Right lobe of liver (tissue), 6 donors: ENCODE measurements at places on chromosomes 12 and 14. TPM values are rescaled to one million over a fixed set of nuclear protein-coding genes. Genes with fewer than 3 reads are reported as not detected.

Gene TAS2R42
- not detected for total RNA-seq

Gene EIF2S3B
- 1.4 TPM for total RNA-seq

Gene MANSC4
- not detected for total RNA-seq

DNA sequence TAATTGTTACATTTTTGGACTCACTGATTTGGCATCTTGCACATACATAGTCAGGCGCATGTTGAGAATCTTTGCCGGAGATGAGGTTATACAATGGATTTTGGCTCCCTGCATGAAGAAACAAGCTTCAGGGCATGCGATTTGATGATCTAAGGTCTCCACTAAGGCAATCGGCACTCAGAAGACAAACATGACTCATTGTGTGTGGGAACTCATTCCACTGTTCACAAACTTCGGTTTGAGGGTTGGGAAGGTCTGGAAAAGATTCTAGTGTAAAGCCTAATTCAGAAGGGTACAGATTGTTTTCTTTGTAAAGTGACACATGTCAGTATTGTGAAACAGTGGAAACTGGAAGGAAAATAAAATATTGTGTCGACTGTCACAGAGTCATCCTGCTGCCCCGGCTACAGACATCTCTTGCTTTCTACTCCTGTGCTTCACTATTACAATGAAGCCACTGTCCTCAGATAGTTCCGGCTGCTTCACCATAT lies 192.6 kb upstream of the HMGA2 start:
- no peak for DNase-seq

GRCh38 chr14:73211251-73212040 lies 25.9 kb upstream of the PAPLN start:
- no peak for DNase-seq

- no peak for DNase-seq
Observed at GRCh38 chr14:88613552-88614010, 50.7 kb downstream of the ZC3H14 start.

DNA sequence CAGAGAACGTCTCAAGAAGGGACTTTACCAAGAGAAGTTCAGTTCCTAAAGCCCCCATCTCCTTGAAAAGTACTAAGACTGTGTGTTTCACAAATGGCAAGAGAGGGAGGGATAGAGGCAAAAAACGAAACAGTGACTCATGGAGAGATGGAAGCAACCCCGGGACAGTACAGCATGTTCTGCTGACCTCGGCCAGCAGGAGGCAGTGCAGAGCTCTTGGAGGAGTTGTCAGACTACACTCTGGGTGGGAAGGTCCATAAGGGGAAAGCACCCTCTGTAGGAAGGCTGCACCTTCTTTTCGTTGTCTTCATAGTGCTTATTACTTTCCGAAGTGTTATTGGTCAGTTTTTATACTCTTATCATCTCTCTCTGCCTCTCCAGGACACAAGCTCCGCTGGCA lies 525.2 kb upstream of the CCDC196 start:
- DNase-seq = no peak

- no peak for DNase-seq
Observed at GRCh38 chr14:99133636-99134515, 138.1 kb downstream of the BCL11B start.

DNA sequence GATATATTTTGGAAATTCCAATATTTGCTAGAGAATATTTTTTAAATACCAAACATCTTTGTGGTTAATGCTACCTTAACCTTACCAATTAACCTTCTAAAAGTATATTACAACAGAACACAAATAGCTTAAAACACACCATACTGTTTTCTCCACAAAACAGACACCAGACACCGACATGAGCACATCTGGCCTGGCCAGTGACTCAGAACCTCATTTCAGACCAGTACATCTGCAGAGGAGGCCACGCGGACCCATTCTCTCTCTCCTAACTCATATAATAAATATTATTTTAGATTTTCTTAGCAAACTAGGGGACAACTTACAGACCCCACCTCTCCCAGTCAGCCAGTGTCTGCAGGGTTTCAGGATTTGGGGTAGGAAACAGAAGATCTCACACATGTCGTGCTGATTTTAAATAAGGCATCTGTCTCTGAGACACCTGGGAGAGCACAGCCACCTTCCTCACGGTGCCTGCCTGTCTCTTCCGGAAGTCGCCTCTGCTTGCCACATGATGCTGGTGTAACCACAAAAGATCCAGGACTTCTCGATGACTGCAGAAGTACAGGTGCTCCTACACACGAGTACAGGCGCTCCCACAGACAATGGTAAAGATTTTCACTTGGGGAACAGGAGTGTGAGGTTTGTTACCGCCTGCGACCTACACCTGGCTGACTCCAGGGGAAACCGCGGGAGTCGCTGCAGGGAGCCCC lies 9.7 kb upstream of the ANKLE2 start:
- DNase-seq = no peak

DNA sequence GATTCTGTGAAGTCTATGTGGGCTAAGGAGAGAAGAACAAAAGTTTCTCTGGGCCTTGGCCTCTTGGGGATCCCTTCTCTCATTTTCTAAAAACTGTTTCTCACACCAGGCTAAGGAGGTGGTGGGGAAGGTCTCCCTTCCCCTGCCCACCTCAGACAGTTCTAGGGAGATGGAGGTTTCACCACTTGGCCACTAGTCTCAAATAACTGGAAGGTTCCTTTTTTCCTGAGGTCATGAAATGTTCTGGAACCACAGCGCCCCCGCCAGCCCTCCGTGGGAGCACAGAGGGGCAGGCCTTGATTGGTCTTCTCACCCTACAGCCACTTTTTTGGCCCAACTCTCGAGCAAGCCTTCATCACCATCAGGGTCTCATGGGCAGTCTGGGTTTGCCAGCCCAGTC lies 12.6 kb downstream of the C12orf43 start:
- DNase-seq = no peak

GRCh38 chr12:116441292-116441691 lies 117.9 kb upstream of the MAP1LC3B2 start:
- no peak for DNase-seq

GRCh38 chr12:24708718-24709117 lies 240.2 kb downstream of the BCAT1 start:
- DNase-seq = no peak

DNA sequence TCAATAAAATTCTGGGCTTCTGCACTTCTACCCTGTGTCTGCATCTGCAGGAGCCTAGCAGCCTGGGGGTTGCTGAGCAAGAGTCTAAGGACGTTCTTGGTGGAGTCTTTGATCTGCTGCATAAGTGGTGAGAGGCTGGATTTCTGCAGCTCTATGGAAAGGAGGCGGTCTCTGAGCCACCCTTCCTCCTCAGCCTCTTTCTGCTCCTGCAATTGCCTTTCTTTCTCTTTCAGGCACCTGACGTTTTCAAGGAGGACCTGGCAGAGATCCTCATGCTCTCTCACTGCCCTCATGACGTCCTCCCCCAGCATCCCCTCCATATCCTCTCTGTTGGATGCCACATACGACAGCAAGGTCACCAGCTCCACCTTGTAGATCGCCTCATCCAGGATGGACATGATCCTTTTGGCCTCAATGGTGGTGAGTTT lies 13.6 kb upstream of the TPCN1 start:
- no peak for DNase-seq

DNA sequence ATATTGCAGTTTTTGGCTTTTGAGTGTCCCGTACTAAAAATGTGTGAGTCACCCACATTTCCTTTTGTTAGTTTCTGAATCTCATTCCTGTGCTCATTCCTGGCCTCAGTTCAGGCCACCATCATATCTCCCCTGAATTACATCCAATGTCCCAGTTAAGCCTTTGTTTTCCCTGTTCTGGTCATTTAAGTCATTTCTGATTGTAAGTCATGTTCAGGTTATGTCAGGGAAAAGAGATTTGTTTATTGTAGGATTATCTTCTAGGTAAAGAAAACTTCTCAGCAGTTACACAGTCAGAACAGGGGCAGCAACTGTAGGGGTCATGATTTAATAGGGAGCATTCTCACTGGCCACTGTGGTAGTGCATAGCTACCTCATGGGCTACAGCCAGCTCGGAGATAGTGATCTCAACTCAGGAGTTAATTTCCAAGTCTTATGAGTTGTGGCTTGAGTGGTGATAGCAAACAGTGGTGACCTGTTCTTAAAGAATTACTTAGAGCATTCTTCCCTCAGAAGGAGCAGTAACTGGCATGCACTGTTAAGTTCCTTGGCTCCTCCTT lies 6.7 kb downstream of the DDX47 start:
- no peak for DNase-seq

DNA sequence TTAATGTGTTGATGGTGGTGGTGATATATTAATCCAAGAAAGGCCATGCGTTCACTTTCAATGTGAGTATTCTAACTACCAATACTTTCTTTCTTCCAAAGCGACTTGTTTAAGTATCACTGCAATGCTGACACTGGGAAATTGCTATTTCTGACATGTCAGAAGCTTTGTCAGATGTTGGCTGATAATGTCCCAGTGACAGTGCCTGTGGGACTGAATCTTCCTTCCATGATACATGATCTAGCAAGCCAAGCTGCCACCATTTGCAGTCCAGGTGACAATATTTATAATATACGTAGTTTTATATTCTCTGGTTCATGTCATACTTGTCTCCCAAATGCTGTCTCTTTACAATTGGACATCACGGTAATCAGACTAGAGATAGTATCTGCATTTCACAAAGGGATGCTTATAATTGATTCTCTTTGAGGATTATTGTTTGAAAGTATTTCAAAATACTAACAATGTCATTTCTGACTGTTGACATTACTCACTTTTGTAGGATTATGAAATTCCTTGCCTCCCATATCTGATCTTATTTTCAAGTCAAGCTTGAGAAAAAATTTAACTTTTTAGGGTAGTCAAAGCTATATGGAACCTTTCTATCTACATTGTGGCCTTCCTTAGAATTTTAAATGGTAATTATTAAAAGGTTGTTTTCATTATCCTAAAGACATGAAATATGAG lies 57.3 kb downstream of the KNTC1 start:
- no peak for DNase-seq

- no peak for DNase-seq
Observed at GRCh38 chr14:85061256-85061655, 468.7 kb upstream of the FLRT2 start.
